ENCODE measurements at places on chromosomes 7 and 10.

DNA sequence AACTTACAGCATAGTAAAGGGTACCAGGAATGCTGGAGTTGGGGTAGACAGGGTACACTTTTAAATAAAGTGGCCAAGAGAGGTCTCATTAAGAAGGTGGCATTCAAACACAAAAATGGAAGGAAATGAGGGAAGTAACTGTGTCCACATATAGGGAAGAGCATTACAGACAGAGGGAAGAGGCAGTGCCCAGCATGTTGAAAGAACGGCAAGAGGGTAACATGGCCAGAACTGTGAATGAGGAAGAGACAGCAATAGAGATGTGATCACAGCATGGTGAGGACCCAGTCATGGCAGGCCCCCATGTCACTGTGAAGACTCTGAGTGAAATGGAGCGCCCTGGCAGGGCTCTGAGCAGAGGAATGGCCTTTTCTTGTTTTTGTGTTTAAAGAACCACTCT is 35.1 kb upstream of the ZNRF2 start:
- DNase-seq: no peak

- no peak for DNase-seq
Measured at GRCh38 chr10:103748020-103748419, 107.4 kb downstream of the SH3PXD2A start.

- DNase-seq: no peak
Measured at GRCh38 chr7:76086070-76086469, 38.2 kb downstream of the MDH2 start.

DNA sequence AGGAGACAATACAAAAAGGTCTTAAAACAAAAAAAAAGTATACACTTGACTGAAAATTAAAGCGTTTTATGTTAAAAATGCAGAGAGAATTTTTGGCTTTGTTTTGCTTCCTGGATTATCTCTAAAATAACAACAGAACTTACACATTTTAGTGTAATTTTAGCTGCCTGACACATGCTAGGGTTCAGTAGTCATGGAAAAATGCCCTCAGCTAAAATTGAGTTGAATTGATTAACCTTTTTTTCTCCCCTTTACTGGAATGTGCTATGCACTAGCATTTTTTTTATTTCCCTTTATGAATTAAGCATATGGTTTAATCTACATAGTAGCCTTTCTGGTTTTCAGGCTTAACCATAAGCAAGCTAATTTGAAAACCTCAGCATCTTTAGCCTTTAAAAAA is 89.9 kb downstream of the ZNF277 start:
- DNase-seq: no peak

- DNase-seq: no peak
Measured at GRCh38 chr7:139991269-139991666, 71.5 kb downstream of the PARP12 start.

DNA sequence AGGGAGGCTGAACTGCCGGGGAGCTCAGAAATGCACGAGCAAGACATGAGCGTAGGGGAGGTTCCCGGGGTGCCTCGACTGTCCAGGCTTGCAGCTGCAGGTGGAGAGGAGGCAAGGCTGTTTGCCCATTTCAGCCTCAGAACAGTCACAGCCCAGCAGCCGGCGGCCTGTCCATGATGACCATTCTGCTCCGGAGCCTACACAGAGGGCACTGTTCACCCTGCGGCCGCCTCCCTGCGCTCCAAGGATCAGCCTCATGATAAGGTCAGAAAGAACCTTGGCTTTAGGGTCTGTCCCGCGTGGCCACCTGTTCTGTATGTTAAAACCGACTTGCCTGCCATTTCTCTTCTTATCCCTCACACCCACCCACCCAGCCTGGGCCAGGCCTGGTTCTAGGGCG is 21.9 kb upstream of the CFAP46 start:
- DNase-seq: no peak

GRCh38 chr7:137885678-137886077 is 38.9 kb upstream of the DGKI start:
- DNase-seq: no peak
